ENCODE measurements at places on chromosomes 16 and 17.
A peak's percentile ranks its signal among the peaks of the same experiment; 100 is the strongest.

GRCh38 chr16:72815348-72816318 lies 232.3 kb downstream of the ZFHX3 start:
- DNase-seq, result no peak

DNA sequence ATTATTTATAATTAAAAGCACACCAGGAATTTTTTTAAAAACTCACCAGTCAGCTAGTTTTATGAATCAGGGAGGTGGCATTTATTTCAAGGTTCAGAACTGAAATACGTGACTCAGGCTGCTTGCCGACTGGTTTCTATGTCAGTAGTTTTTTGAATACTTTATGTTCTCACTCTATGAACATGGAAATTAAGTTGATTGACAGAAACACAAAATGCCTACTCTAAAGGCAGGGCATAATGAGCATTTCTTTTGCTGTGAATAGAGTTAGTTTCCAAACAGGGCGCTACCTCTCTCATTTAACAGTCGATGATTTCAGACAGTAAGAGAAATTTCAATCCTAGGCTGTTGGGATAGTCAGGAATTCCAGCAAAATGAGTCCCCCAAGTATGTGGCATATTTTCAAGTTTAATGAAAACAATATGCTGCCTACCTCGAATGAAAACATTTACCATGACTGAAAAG lies 6.7 kb downstream of the HS3ST3B1 start:
- peak; percentile 57 for DNase-seq

DNA sequence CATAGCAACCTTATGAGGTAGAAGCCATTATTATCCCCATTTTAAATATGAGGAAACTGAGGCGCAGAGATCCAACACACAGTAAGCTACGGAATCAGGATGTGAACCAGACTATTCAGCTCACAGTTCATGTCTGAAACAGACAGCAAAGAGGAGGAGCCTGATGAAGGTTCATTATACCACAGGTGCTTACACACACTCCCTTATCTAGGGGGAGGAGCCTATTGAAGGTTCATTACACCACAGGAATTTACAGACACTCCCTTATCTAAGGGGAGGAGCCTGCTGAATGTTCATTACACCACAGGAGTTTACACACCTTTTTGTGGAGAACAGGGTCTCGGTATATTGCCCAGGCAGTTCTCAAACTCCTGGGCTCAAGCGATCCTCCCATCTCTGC lies 21.9 kb downstream of the C16orf95 start:
- DNase-seq, result no peak

GRCh38 chr16:87824016-87824990 lies 45.0 kb downstream of the SLC7A5 start:
- DNase-seq, result no peak

DNA sequence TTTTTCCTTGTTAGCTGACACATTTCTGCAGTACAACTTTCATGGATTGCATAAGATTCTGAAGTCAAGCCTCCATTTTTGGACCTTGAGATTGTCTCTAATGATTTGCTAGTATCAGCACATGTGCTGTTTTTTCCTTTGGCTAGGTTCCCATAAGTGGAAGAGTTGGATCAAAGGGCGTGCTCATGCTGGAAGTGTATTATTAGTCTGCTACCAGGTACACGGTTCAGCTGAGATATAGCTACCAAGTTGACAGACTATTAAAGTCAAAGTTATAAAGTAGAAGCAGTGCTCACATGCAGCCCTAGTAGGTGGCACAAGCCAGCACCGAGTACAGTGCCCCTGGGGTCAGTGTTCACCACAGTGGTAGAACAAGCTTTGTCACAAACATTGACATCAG lies 3.2 kb downstream of the FAHD1 start:
- no peak for DNase-seq

- no peak for DNase-seq
These were observed 322.0 kb upstream of the SALL1 start for GRCh38 chr16:51473091-51473490.

- no peak for DNase-seq
These were observed 120.3 kb downstream of the RBFOX3 start for GRCh38 chr17:79490530-79490929.

DNA sequence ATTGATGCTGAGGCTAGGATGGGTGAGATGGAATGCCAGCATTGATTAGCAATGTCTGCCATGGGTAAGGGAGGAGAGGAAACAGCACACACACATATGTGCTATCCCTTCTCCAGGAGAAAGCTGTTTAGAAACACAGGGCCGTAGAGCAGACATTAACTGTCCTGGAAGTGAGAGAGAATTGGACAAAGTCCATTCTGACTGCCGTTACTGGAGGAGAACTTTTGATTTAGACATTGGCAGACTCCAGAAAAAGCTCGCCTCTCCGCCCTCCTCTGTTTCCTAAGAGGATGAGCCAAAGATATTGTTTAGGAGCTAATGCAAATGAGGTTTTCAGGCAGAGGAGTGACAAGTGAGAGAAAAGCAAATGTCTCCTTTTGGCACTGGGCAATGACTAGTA lies 237.0 kb downstream of the HAPSTR1 start:
- DNase-seq, result no peak

- no peak for DNase-seq
These were observed 67.1 kb upstream of the DOC2B start for GRCh38 chr17:248337-249235.

DNA sequence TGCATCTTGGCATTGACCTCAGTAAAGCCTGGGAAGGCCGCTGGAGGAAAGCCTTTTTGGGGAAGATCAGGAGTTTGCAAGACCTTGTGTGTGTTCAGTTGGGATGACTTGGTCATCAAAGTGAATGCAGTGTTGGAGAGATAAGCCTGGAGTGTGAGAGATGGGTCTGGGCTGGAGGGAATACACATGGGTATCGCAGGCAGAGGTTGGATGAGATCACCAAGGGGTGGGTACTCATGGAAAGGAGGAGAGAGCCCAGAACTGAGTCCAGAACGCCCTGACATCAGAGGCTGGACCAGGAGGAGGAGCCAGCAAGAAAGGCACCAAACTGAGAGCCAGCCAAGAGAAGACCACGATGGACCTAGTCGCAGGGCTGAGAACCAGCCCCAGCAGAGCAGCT lies 35.2 kb downstream of the SDK2 start:
- no peak for DNase-seq

DNA sequence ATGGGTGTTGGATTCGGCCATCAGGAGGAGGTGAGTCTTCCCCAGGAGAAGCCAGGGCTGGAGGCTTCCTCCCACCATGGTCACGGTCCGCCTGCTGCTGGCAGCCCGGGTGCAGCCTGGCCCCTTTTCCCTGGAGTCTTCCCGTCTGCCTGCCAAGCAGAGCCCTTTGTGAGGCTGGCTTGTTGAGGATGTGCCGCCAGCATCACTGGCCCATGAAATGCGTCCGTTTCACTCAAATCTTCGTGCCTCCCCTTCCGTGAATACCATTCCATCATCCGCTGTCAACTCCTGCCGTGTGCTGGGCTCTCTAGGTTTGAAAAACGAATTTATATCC lies 9.6 kb downstream of the VPS4A start:
- DNase-seq, result no peak

DNA sequence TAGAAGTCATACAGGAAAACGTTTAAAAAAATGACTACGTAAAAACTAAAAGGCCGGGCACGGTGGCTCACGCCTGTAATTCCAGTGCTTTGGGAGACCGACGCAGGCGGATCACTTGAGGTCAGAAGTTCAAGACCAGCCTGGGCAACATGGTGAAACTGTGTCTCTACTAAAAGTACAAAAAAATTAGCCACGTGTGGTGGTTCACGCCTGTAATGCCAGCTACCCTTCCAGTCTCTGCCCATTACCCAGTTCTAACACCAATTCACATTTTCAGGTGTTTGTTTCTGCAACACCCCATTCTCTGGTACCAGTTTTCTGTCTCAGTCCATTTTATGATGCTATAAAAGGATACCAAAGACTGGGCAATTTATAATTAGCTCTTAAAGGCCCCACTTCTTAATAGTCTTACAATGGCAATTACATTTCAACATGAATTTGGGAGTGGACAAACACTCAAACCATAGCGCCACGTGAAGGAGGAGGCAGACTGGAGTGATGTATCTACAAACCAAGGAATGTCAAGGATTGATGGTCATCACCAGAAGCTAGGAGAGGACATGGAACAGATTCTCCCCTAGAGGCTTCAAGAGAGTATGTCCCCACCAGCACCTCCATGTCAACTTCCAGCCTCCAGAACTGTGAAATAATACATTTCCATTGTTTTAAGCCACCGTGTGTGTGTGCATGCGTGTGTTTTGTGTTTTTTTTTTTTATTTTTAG lies 791 bp upstream of the C17orf75 start:
- DNase-seq, result no peak

- no peak for DNase-seq
These were observed 3.4 kb upstream of the OSGIN1 start for GRCh38 chr16:83949724-83950001.

GRCh38 chr16:49592546-49593423 lies 219.2 kb downstream of the C16orf78 start:
- DNase-seq, result peak; percentile 66

GRCh38 chr17:7354262-7354843 lies 603 bp upstream of the TMEM95 start:
- no peak for DNase-seq

DNA sequence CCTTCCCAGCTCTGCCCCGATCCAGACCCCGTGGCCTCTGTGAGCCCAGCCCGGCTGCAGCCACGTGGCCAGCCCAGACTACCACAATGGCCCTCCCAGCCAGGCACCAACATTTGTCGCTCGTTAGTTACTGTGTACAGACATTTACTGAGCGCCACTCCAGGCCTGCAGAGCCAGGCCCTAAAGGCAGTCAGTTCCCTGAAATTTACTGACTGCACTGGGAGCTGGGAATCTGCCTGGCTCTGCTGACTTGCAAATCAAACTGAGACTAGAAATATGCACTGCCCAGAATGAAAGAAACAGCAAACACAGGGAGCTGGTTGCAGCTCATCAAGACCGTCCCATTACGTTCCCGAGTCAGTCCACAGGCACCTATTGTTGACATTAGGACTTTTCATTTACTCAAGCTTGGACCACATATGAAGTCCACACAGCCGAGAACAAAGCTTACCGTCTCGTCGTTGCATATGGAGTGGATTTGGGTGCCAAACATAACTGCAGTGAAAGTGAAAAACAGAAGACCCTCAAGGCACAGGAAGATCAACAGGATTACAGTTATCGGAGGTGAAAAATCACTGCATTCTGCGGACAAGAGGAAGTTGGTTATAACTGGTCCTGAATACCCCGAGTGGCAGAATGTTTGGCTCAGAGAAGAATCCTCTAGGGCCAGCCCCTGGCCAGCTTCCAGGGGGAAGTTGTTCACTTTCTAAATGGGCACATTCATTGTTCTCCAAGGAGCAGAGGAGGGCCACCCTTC lies 34.5 kb downstream of the ZDHHC7 start:
- no peak for DNase-seq
